ENCODE measurements at places on chromosomes 1 and 21.

DNA sequence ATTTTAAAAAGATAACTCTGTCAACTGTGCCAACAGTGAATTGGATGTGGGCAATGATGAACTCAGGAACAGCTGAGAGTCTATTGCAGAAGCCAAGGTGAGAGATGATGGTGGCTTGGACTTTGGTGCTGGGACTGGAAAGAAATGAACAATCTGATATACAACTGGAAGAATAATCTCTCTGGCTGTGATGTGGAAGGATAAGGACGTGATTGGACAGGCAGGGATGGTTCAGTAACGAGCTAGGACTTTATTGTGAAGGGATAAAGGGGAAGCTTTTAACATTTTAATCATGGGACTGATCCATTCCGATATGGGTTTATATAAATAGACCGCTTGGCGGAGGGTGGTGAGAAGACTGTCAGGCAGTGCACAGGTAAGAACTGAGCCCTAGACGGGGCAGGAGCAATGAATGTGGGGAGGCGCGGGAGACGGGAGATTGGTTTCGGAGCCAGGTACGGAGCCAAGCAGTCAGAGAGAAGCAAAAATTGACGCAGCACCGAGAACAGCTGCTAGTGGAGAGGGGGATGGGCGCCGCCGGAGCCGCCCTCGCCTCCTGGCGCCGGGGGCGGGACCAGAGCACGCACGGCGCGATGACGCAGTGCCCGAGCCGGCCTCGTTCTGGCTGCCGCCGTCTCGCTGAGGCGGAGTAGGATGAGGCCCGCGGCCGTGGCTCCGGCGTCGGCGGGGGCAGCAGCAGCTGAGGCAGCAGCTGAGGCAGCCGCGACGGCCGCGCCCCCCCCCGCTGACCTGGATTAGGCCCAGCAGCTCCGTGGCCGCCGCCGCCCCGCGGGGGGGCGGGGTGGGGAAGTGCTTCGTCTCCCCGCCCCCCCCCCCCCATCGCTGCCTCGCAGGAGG, at the start of gene RNF11:
Gene RNF11, plus strand, starts transcription at position 601 of the 858 bp plus-strand sequence. CDS start 484 bp downstream, outside the sequence.
- DNase-seq: peak; percentile 83

- no peak for DNase-seq
Measured at GRCh38 chr1:212689196-212689725, 10.4 kb downstream of the BATF3 start.

GRCh38 chr1:205082431-205082830, 1.8 kb downstream of the TMEM81 start:
- DNase-seq: no peak

- no peak for DNase-seq
Measured at GRCh38 chr1:240294566-240294965, 202.9 kb downstream of the FMN2 start.
